ENCODE measurements at places on chromosomes 4 and X.

GRCh38 chr4:27267339-27267969 lies 406.8 kb downstream of the STIM2 start:
- DNase-seq, result no peak

- peak; percentile 60 for DNase-seq
Measured at GRCh38 chr4:242121-242848, 63.0 kb downstream of the ZNF732 start.

- no peak for DNase-seq
Measured at GRCh38 chrX:133542476-133542875, 127.2 kb upstream of the GPC4 start.

- DNase-seq, result no peak
Measured at GRCh38 chrX:17411205-17411604, 36.2 kb downstream of the NHS start.

GRCh38 chr4:8574796-8575370 lies 5.3 kb upstream of the GPR78 start:
- no peak for DNase-seq

DNA sequence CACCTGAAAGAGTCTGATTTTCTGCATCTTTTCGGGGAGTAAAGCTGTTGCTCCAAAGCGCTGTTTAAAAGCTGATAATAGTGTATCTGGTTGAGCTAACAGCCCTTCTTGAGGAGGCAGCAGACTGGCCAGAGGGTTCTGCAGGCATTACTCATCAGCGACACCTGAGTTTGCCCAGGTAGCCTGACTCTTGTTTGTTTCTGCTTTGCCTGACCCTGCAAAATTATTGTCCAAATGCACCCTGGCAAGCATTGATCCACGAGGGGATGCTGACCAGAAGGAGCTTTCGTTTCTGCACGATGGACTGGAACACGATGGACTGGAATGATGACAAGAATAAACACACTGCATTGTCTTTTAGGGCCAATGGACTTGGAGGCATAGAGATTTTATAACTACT lies 6.2 kb downstream of the CD99 start:
- no peak for DNase-seq

DNA sequence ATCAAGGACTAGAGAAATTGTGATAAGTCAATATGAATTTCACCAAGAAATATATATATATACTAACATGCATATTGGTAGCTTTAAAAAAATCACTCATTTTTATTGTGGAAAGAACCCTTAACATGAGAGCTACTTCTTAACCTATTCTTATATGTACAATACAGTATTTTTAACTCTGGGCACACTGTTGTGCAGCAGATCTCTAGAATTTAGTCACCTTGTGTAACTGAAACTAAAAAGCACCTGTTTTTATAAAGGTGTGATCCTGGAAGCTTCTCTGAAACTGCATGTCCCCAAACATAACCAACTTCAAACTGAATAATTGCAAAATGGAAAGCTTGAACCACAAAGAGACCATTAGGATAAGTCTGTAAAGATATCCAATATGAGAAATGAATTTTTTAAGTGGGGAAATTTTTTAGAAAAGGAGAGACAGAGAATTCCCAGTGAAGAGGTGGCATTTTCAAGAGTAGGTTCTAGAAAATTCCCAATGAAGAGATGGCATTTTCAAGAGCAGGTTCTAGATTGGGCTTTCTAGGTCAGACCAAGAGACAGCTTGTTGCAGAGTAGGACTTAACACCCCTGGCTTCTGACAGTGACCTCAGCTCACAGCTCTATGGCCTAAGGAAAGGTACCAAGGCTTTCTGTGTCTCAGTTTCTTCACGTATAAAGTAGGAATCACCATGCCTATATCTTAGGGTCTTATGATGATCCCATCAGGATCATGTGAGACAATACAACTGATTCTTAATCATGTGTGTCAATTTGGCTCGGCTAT lies 22.0 kb upstream of the PPARGC1A start:
- no peak for DNase-seq

DNA sequence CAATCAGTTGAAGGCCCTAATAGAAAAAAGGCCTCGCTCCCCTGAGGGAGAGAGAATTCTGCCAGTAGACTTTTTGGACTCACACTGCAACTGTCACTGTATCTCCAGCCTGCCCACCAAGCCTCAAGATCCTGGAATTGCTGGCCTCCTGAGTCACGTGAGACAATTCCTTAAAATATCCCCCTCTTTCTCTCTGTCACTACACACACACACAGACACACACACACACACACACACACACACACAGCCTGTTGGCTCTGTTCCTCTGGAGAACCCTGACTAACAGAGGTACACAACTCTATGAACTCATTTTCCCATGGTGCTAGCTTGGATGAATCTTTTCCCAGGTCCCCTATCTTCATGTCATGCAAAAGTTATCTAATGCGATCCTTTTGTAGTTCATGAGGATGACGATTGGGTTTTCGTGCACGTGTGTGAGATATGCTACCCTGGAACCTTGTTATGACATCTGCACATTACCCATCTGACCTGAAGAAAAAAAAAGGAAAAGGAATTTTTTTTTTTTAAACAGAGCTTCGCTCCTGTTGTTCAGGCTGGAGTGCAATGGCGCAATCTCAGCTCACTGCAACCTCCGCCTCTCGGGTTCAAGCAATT lies 13.7 kb downstream of the CLRN2 start:
- DNase-seq, result no peak

DNA sequence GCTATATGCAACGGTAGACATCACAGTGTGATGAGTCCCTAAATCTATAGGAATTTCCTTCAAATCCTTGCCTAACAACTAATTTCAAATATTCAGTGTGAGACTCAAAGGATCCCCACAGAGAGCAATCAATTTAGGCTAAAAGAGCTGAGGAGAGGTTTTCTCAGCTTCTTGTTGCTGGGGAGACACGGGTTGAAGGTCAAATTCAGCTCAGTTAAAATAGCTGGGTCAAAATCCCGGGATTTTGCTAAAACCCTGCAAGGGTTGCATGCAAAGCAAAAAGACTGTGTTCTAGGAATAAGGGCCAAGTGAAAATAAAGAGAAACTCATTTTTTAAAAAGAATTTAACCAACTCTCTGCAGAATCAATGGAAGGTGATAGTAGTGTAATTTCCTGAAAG lies 1073.4 kb downstream of the NLGN4X start:
- peak; percentile 11 for DNase-seq

- DNase-seq, result no peak
Measured at GRCh38 chr4:114265342-114265741, 285.9 kb upstream of the ARSJ start.

DNA sequence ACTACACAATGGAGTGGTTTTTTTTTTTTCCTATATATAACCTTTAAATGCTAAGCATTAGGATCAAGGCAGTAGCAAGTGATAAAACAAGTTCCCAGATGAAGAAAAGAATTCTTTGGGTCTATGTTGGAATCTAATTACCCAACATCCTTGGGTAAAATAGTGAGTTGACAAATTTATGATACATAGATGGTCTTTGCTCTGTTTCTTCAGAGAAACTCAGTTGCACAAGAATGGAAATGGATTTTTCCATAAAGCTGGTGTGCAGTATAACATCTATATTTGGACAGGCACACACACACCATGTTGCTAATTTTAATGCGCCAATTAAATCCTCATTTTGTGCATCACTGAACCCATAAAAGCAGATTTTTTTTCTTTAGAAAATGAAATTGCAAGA lies 137.0 kb upstream of the MED14 start:
- no peak for DNase-seq

- DNase-seq, result no peak
Measured at GRCh38 chr4:77777135-77777807, 41.9 kb downstream of the CNOT6L start.

GRCh38 chr4:832536-832935 lies 6.6 kb upstream of the CPLX1 start:
- DNase-seq, result no peak
